ENCODE measurements at places on chromosomes 2 and 18. TPM values are rescaled to one million over a fixed set of nuclear protein-coding genes. Genes with fewer than 3 reads are reported as not detected.

DNA sequence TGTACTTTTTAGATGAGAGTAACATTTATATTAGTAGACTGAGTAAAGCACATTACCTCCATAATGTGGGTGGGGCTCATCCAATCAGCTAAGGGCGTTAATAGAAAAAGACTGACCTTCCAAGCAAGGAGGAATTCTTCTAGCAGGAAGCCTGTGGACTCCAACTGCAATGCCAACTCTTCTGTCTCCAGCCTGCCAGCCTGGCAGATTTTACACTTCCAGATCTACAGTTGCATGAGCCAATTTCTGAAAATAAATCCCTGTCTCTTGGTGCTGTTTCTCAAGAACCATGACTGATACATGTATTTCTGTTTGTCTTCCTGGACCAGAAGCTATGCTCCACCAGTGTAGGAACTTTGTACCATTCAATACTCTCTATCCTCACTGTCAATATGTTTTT is 69.0 kb upstream of the LMAN1 start:
- H3K27me3 ChIP-seq: no peaks in the 10 kb centered on the region
- DNase-seq: no peak
- H3K27ac ChIP-seq: no peak overlapping the region
- no peaks in the 10 kb centered on the region for H3K4me1 ChIP-seq
- no peak overlapping the region for H3K4me3 ChIP-seq

DNA sequence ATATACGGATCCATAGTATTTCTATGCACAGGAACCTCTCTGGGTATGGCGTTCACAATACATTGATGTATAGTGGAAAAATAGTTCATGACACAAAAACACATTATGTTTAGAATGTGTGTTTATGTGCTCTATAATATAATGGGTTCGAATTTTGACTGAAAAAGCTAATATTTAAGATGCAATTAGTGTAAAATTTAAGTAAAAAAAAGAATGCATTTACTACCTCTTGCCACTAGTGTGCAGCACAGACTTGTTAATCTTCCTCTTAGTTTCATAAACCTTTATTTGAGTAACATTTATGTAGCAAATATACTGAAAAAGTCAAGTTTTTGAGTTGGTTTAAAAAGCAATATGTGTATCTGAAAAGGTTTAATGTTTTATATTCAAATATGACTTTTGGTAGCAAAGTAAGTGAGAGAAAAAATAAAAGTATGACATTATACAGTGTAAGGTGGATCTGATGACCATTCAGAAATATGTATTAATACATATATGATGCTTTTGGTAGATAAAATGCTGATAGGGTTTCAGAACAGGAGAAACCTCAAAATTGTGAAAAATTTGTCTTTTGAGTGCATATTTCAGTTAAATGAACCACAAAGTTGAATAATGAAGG is 49.4 kb downstream of the CCDC102B start:
- H3K4me3 ChIP-seq: no peak overlapping the region
- no peaks in the 10 kb centered on the region for H3K36me3 ChIP-seq
- H3K4me1 ChIP-seq: no peaks in the 10 kb centered on the region

- peaks cover 18% of the 10 kb centered on the region for H3K4me1 ChIP-seq
- H3K27ac ChIP-seq: no peak overlapping the region
- no peak for DNase-seq
- no peaks in the 10 kb centered on the region for H3K36me3 ChIP-seq
- H3K4me3 ChIP-seq: no peak overlapping the region
Measured at GRCh38 chr2:68258851-68259250, 6.5 kb upstream of the PPP3R1 start.

- H3K27me3 ChIP-seq: no peaks in the 10 kb centered on the region
- no peaks in the 10 kb centered on the region for H3K4me1 ChIP-seq
- no peaks in the 10 kb centered on the region for H3K36me3 ChIP-seq
- no peak overlapping the region for H3K4me3 ChIP-seq
- no peak for DNase-seq
Measured at GRCh38 chr2:142180820-142181533, 50.2 kb upstream of the LRP1B start.

GRCh38 chr18:74396171-74397169 is 60.6 kb downstream of the DIPK1C start:
- no peaks in the 10 kb centered on the region for H3K36me3 ChIP-seq
- H3K4me3 ChIP-seq: no peak overlapping the region
- no peak for DNase-seq
- no peaks in the 10 kb centered on the region for H3K4me1 ChIP-seq
- H3K27ac ChIP-seq: no peak overlapping the region
- H3K27me3 ChIP-seq: peaks cover 9% of the 10 kb centered on the region

GRCh38 chr2:115691409-115691808 is 1249.0 kb downstream of the DPP10 start:
- no peaks in the 10 kb centered on the region for H3K4me1 ChIP-seq
- no peak for DNase-seq
- no peak overlapping the region for H3K4me3 ChIP-seq
- H3K36me3 ChIP-seq: no peaks in the 10 kb centered on the region

SERPINB11 gene
- not detected for total RNA-seq

SLC4A3 gene
- 0.05 TPM for total RNA-seq

- no peak for DNase-seq
- H3K36me3 ChIP-seq: peaks cover 29% of the 10 kb centered on the region
Measured at GRCh38 chr2:73253901-73254300, 19.8 kb downstream of the CCT7 start.

DNA sequence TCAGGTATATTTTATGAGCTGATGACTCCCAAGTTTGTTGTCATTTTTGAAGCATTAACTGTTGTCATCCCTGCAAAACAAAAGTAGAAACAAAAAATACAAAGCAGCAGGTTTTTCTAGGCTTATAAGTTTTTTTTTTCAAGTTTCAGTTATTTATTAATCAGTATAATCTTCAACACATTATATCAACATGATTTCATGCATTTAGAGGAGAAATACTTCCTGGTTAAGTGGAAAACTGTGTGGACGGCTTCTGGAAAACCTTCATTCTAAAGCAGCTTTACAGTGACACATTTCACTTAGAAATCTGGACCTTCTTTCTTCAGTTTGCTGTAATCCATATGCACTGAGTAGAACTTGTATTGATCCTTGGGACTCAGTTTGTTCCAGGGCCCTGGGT is 34.6 kb upstream of the CD28 start:
- no peak for DNase-seq
- H3K4me3 ChIP-seq: no peak overlapping the region
- H3K4me1 ChIP-seq: peaks cover 5% of the 10 kb centered on the region
- no peaks in the 10 kb centered on the region for H3K27me3 ChIP-seq
- H3K36me3 ChIP-seq: no peaks in the 10 kb centered on the region

DNA sequence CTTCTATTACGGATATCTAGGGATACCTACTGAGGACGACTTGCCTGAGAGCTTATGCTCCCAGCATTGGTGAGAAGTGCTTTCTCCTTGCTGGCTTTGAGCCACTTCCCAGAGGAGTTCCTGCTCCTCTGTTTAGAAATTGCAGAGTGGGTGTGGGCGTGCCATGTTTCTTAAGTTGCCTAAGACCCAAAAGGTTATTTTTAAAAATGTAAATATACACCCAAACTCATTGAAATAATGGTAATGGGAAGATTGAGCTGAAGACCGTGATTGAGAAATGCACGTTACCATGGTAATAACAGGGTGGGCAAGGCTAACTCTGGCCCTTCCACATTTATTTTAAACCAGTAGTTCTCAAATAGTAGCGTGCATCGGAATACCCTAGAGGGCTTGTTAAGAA is 17.2 kb upstream of the TMEM200C start:
- H3K27me3 ChIP-seq: no peaks in the 10 kb centered on the region
- no peaks in the 10 kb centered on the region for H3K4me1 ChIP-seq
- no peak overlapping the region for H3K4me3 ChIP-seq
- H3K36me3 ChIP-seq: no peaks in the 10 kb centered on the region

DNA sequence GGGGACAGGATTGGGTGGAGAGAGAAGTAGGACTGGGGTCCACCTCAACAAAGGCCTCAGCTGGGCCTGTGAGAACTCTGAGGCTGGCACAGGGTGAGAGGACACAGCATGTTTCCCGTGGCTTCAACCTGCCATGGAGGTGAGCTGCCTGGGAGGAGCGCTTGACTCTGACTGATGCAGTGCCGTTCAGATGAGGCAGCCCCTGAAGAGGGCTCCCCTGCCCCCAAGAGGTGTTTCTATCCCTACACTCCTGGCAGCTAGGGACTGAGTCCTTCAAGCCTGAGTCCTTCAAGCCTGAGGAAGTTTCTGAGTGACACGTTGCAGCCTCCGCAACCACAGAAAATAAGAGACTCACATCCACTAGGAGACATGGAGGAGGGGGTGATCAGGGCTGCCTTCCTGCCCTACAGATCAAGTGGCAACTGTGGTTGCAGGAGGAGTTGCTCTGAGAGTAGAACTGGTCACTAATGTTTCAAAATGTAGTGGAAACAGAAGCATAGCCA is 49.6 kb upstream of the TMEM177 start:
- no peaks in the 10 kb centered on the region for H3K27me3 ChIP-seq
- no peak for DNase-seq

ZNF521 gene
- not detected for total RNA-seq

DNA sequence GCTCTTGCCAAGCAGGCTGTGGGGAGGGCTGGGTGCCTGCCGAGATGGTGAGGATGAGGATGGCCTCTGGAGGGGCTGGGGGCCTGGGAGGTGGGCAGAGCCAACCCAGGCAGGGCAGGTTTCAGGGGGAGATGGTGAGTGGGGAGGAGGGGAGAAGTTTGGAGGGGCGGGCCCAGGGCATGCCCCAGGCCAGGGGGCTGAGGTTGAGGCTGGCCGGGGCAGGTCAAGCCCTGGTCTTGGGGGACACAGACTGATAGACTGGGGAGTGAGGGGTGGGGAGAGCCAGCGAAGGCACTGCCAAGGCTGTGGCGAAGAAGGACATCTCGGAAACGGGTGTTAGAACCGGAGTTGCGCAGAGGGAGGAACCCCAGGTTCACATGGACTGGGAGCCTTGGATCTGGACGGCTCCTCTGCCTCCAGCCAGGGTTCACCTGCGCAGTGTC is 12.6 kb downstream of the CAPN10 start:
- no peak for DNase-seq
- no peak overlapping the region for H3K4me3 ChIP-seq
- H3K27ac ChIP-seq: no peak overlapping the region
- no peaks in the 10 kb centered on the region for H3K36me3 ChIP-seq

Data from GM12878 (cell line).